Hematopoietic multipotent progenitor cell (in vitro differentiated cells): ENCODE measurements at places on chromosomes 1 and 21. TPM values are rescaled to one million over a fixed set of nuclear protein-coding genes. Genes with fewer than 3 reads are reported as not detected.

Gene C4BPA
- total RNA-seq, result not detected

Gene OR2T4
- under 0.01 TPM for total RNA-seq

Gene LY9
- total RNA-seq, result 1.3 TPM

Gene LRRC39
- 0.27 TPM for total RNA-seq

Gene BARHL2
- not detected for total RNA-seq

Gene VCAM1
- under 0.01 TPM for total RNA-seq

Gene EBNA1BP2
- 33.1 TPM for total RNA-seq

Gene ANXA9
- total RNA-seq, result 0.54 TPM

Gene MMP23B
- 1.6 TPM for total RNA-seq

Gene TFAP2E
- total RNA-seq, result 1.3 TPM

Gene PDXK
- 21.0 TPM for total RNA-seq

Gene EFHD2
- total RNA-seq, result 55.2 TPM

Gene TRPM2
- 3.5 TPM for total RNA-seq

Gene ACTL8
- under 0.01 TPM for total RNA-seq

Gene HMGCS2
- not detected for total RNA-seq

Gene SLC6A17
- not detected for total RNA-seq

Gene KCNJ9
- not detected for total RNA-seq

Gene MFAP2
- 8.1 TPM for total RNA-seq

Gene AKR7A2
- total RNA-seq, result 66.0 TPM

Gene SPRR3
- not detected for total RNA-seq

Gene INTS11
- 150 TPM for total RNA-seq

Gene MAGI3
- 1.6 TPM for total RNA-seq

Gene SPATA45
- not detected for total RNA-seq

Gene OR6N2
- not detected for total RNA-seq
